ENCODE measurements at places on chromosomes 6 and 20. TPM values are rescaled to one million over a fixed set of nuclear protein-coding genes. Genes with fewer than 3 reads are reported as not detected.

PACRG gene
- total RNA-seq: 8.2 TPM

KCNQ5 gene
- total RNA-seq: not detected

TNFAIP3 gene
- total RNA-seq: 9.9 TPM

DUSP15 gene
- 4.0 TPM for total RNA-seq

DNA sequence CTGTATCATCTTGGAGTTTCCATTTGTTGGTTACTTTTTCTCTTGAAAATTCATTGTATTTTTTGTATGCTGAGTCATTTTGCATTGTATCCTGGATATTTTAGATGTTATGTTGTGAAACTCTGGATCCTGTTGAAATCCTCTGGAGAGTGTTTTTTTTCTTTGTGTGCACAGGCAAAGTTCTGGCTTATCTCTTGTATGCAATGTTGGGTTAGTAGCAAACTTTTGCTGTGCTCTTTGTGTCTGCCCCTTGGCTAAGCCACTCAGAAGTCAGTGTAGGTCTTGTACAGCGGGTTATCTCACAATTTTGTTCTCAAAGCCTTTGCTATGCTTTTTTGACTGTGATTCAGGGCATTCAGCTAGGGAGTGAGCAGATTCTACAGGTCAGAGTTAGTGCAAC is 29.1 kb upstream of the LMBRD1 start:
- no peak for DNase-seq

- DNase-seq: no peak
Observed at GRCh38 chr6:137746264-137746663, 120.8 kb upstream of the TNFAIP3 start.

GRCh38 chr6:113560908-113561307 is 296.2 kb upstream of the MARCKS start:
- DNase-seq: no peak

DNA sequence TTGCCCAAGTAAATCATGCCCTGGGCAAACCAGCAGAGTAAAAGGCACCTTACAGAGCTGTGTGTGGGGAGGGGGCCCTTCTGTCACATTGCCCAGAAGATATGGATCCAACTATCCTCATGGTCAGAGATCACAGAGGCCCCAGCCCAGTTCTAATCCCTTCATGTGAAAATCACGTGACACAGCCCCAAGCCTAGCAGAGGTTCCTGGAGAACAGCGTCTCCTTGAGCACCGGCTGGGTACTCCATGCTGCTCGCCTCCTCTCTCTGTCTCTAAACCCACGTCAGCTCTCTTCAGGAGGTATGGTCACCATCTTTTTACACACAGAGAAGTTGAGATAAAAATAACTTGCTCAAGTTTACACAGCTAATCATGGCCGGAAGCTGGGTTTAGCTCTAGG is 230.2 kb downstream of the ANKRD60 start:
- no peak for DNase-seq

DNA sequence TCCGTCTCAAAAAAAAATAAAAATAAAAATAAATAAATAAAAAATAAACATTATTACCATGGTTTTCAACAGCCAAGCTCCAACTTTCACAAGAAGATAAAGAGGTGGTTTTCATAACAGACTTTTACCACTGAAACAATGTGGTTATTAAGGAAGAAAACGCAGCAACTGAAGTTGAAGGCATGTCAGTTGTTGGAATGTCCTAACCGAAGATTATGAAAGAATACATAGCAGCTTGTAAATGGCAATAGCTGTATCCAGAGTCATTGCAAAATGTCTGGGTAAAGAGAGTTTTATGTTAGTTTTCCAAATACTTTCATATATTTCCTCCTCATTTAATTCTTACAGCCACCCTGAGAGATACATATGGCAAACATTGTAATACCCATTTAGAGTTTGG is 161.6 kb upstream of the MARCKS start:
- DNase-seq: no peak

GRCh38 chr6:75147512-75147911 is 58.3 kb downstream of the COL12A1 start:
- no peak for DNase-seq

GRCh38 chr6:152341596-152341995 is 295.6 kb downstream of the SYNE1 start:
- no peak for DNase-seq

DNA sequence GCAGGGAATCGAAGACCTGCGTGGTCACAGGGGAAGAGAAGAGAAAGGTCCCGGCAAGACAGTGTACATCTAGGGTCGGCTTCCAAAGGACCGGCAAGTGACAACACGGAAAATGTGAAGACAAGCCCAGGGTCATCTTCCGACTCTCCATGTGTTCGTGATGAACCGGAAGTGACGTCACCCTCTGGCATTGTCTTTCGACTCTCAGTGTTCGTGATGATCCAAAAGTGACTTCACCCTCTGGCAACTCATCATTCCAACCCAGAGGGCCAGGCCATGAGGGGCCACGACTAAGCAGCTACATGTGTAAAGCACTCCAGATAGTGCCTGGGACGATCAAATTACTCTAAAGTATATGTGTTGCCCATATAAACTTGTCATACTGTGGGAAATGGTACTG is 290.8 kb downstream of the THBS2 start:
- no peak for DNase-seq

- no peak for DNase-seq
Observed at GRCh38 chr20:24366336-24367004, 103.0 kb upstream of the SYNDIG1 start.
